ENCODE measurements at places on chromosomes 5 and 9.

DNA sequence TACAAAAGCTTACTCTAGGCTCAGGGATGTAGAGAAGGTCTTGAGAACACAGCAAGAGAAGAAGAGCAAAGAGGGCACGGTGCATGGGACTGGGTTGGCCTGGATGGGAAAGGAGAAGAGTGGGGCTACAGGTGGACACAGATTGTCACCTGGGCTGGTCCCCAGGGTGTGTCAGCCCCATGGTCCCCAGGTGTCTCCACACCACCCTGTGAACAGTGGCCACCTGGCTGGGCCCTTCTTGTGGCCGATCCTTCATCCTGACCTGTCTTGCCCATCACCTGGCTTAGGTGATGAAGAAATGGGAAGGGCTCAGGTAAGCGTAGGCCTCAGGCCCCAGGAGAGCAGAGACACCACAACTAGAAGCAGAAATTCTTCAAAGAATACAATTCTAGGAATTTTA lies 188.9 kb downstream of the TENT4A start:
- no peak for DNase-seq

GRCh38 chr9:38697776-38698300 lies 22.1 kb downstream of the FAM240B start:
- DNase-seq, result no peak

DNA sequence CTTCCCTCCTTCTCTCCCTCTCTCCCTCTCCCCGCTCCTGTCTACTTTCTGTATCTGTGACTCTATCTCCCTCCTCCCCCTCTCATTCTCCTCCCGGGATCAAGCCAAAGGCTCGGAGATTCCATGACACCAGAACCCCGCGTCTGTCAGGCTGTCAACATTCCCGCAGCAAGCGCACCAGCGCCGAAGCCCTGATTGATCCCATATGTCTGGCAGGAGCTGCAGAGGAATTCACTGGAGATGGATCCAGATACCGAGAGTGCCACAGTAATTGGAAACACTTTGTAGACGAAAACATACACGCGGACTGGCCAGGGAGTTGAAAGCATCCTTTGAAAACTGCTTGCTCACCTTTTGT lies 300 bp upstream of the SVEP1 start:
- peak; percentile 90 for DNase-seq

DNA sequence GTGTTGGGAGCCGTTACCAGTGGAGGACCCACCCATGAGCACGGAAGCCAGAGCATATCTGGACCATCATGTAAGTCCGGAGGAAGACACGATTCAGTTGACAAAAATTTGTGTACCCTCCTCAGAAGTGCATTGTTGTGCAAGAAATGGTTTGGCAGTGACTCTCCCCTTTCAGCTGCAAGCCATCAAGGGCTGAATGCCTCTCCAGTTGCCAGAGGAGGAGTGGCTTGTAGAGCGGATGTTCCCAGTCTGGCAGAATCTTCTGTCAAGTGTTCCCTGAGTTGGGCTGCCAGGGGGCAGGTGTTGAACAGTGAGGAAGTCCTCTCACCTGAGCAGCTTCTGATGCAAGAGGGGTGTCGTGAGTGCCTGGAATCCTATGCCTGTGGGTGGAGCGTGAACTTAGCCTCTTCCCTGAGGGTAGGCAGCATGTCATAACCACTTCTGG lies 27.6 kb upstream of the CDKN2AIPNL start:
- peak; percentile 88 for DNase-seq

DNA sequence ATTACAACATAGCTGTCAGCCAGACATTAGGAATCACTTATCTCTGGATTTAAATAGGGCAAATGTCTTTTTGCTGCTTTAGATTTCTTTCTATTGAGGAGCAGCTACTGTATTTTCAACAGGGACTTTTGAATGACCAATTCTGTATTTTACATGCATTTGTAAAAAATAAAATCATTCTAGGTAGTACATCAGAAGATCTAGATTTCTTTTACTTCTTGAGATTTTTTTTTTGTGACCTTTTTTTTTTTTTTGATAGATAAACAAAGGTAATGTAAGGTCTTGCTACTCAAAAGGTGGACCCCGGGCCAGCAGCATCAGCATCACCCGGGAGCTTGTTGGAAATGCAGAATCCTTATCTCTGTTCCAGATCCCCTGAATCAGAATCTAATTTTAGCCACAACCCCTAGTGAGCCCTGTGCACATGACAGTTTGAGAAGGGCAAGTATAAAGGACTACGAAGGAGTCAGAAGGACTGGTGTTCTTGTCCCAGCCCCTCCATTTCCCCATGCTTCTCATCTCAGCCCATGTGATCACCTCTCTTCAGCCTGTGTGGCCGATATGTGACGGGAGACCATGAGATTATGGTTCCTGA lies 37.7 kb upstream of the CKMT2 start:
- no peak for DNase-seq

All from AG09319 (cell line).